Thyroid gland (tissue), 4 donors: ENCODE measurements at places on chromosomes 2 and 18.
A peak's percentile ranks its signal among the peaks of the same experiment; 100 is the strongest.

DNA sequence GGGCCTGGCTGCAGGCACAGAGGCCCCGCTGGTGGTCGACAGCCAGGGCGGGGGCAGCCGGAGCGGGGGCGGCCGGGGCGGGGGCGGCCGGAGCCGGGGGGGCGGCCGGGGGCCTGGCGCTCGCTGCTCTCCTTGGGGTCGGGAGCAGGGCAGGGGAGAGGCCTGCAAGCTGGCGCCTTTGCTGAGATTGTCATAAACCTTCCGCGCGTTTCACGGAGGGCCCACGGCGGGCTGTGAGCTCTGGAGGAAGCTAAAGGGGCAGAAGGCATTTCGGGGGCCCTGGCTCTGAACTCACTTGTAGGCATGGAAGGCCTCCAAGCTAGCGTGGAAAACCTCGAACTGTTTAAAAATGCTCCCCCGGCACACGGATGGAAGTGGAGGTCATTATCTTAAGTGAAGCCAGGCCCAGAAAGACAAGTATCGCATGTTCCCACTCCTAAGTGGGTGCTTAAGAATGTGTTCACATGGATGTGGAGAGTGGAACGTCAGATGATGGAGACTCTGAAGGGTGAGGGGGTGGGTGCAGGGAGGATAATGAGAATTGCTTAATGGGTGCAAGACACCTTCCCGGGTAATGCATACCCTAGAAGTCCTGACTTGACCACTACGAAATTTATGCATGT lies 629 bp downstream of the PRELID3A start:
- peaks cover 3% of the 10 kb centered on the region for H3K4me1 ChIP-seq
- no peaks in the 10 kb centered on the region for H3K36me3 ChIP-seq
- H3K4me3 ChIP-seq = peak overlapping the region; percentile 16
- DNase-seq = peak; percentile 51

GRCh38 chr2:144489315-144489916 lies 30.5 kb downstream of the ZEB2 start:
- no peaks in the 10 kb centered on the region for H3K36me3 ChIP-seq
- H3K27me3 ChIP-seq = no peaks in the 10 kb centered on the region
- no peak overlapping the region for H3K4me3 ChIP-seq
- no peak overlapping the region for H3K27ac ChIP-seq
- no peak for DNase-seq
- H3K4me1 ChIP-seq = peaks cover 19% of the 10 kb centered on the region

- no peaks in the 10 kb centered on the region for H3K36me3 ChIP-seq
- no peaks in the 10 kb centered on the region for H3K27me3 ChIP-seq
- no peak for DNase-seq
- no peak overlapping the region for H3K27ac ChIP-seq
These were observed 172.1 kb downstream of the ANKRD44 start for GRCh38 chr2:197138506-197138905.

DNA sequence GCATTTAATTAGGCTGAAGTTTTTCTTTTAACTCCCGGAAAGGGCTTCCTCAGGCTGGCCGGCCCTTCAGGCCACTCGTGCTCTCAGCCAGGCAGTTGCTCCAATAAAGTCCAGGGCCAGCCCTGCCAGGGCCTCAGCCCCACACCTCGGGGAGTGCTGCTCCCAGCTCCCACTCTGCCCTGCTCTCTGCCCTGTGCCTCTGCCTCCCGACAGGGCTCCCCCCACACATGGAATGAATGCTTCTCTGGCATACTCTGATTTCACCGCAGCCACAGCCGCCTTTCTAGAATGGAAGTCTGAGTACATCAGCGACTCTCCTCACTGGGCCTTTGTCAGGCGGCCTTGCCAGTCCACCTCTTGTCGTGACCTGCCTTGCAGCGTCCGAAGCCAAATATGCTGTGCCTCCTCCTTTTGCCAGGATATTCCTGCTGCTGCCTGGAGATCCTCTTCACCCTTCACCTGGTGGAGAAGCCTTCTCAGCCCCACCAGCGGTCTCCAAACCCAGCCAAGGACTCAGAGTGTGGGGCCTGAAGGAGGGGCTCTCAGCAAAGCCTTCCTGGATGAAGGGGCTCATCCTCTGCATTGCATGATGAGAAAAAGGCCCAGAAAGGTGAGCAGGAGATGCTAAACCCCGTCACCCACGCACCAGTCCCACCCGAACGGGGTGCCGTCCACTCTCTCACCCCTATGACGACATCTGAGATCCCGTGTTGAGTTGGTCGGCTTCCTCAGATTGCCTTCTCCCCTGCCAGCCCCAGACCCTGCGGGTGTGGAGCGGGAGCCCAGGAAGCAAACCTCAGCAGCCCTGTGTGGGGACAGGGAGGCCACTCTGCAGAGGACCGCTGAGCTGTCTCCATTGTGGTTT lies 472.7 kb upstream of the HS6ST1 start:
- H3K27ac ChIP-seq = no peak overlapping the region
- H3K4me3 ChIP-seq = no peak overlapping the region
- H3K4me1 ChIP-seq = peaks cover 8% of the 10 kb centered on the region

DNA sequence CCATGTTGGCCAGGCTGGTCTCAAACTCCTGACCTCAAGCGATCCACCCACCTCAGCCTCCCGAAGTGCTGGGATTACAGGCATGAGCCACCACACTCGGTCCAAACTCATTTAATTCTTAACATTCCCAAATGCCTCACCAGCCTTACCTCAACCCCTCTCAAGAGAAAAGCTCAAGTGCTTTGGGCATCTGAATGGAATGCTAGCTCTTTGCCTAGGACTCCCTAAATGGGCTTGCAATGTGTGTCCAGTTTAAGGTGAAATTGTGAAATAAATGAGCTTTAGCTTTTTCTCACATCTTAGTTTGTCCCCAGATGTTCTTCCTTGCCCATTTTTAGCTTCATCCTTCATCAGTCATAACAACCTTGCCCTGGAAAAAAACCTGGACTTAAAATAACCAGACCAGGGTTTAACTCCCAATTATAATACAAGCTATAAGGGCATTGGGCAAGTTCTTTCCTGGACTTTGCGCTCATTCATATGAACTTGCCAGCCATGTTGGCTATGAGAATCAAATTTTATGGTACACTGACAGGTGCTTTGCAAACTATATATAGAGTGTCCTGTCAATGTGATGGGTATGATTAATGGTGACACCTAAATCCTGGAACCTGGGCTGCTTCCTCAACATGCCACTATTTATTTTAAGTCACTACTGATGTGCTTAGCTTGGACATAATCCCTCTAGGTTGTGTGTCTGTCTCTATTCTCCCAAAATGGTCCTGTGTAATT lies 95.1 kb upstream of the SERPINE2 start:
- no peaks in the 10 kb centered on the region for H3K4me1 ChIP-seq
- no peak overlapping the region for H3K4me3 ChIP-seq
- DNase-seq = no peak

GRCh38 chr2:88170472-88170892 lies 336 bp downstream of the THNSL2 start:
- H3K27ac ChIP-seq = peak overlapping the region; percentile 75
- DNase-seq = peak; percentile 13
- H3K27me3 ChIP-seq = no peaks in the 10 kb centered on the region
- peak overlapping the region; percentile 27 for H3K4me3 ChIP-seq
- no peaks in the 10 kb centered on the region for H3K36me3 ChIP-seq
- peaks cover 10% of the 10 kb centered on the region for H3K4me1 ChIP-seq

DNA sequence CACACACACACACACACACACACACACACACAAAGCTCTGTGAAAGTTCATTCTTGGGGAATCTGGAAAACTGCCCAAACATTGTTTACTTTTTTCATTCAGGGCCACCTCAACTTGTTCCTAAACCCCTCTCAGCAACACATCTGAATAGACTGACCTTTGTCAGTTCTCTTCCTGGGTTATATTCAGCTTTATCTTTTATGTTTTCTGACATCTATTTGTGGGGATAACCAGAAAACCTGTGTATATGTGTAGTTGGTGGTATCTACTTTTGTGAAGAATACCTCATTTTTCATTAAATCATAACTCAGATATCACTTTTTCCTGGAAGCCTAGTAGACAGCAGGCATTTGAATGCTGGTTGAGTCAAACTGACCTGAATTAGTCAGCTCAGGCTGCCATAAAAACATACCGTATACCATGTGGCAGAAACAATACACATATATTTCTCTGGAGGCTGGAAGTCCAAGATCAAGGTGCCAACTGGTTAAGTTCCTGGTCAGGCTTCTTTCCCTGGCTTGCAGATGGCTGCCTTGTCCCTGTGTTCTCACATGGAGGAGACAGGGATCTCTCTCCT lies 11.0 kb upstream of the RNF144A start:
- DNase-seq = no peak
- no peaks in the 10 kb centered on the region for H3K27me3 ChIP-seq
- no peaks in the 10 kb centered on the region for H3K4me1 ChIP-seq
- no peaks in the 10 kb centered on the region for H3K36me3 ChIP-seq
- H3K4me3 ChIP-seq = no peak overlapping the region

DNA sequence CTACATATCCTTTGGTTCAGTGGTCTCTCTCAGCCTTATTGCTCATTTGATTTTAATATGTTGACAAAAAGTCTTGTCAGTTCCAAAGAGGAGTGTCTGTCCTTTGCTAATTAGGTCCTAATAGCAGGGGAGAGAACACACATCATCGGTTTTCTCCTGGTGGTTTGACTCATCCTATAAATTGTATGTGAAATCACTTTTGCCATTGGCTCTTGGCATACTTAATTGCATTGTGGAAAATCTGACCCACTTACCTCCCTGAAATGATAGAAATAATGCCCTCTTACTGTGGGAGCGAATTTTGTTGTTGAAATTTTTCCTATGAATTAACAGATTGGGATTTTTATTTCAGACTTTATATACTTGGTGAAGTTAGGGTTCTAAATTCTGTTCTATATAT lies 58.3 kb downstream of the MTCL1 start:
- H3K27ac ChIP-seq = no peak overlapping the region
- no peaks in the 10 kb centered on the region for H3K27me3 ChIP-seq
- DNase-seq = no peak
- H3K4me1 ChIP-seq = no peaks in the 10 kb centered on the region

GRCh38 chr2:235676536-235676799 lies 182.6 kb downstream of the AGAP1 start:
- no peak overlapping the region for H3K4me3 ChIP-seq
- no peak overlapping the region for H3K27ac ChIP-seq
- no peak for DNase-seq
- H3K36me3 ChIP-seq = no peaks in the 10 kb centered on the region

GRCh38 chr2:39281391-39281790 lies 37.6 kb upstream of the CDKL4 start:
- no peak overlapping the region for H3K4me3 ChIP-seq
- H3K27me3 ChIP-seq = no peaks in the 10 kb centered on the region
- no peaks in the 10 kb centered on the region for H3K4me1 ChIP-seq
- no peak for DNase-seq
- no peak overlapping the region for H3K27ac ChIP-seq

DNA sequence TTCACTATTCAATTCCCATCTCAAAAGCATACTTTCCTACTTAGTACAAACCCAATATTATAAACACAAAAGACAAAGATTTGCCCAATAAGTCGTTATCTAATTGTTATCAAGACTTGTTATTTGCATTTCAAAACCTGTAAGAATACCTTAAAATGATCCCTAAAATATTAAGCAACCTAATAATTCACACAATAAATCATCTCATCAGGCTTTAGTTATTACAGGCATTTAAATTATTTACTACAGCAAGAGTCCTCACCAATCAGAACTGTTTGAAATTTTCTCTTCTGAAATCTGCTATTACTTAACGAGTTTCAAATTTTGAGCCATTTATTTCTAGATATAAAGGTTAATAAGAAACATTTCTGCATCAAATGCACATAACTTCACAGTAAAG lies 1.6 kb downstream of the CCDC88A start:
- no peak overlapping the region for H3K4me3 ChIP-seq
- H3K36me3 ChIP-seq = no peaks in the 10 kb centered on the region
- no peak for DNase-seq
- no peaks in the 10 kb centered on the region for H3K27me3 ChIP-seq

- no peak overlapping the region for H3K27ac ChIP-seq
- H3K36me3 ChIP-seq = no peaks in the 10 kb centered on the region
- H3K4me1 ChIP-seq = no peaks in the 10 kb centered on the region
- H3K27me3 ChIP-seq = no peaks in the 10 kb centered on the region
- no peak for DNase-seq
These were observed 148.8 kb downstream of the MYO1B start for GRCh38 chr2:191394043-191394442.

GRCh38 chr2:137888845-137889244 lies 75.4 kb upstream of the HNMT start:
- no peaks in the 10 kb centered on the region for H3K4me1 ChIP-seq
- H3K4me3 ChIP-seq = no peak overlapping the region
- no peak overlapping the region for H3K27ac ChIP-seq
- H3K27me3 ChIP-seq = no peaks in the 10 kb centered on the region

DNA sequence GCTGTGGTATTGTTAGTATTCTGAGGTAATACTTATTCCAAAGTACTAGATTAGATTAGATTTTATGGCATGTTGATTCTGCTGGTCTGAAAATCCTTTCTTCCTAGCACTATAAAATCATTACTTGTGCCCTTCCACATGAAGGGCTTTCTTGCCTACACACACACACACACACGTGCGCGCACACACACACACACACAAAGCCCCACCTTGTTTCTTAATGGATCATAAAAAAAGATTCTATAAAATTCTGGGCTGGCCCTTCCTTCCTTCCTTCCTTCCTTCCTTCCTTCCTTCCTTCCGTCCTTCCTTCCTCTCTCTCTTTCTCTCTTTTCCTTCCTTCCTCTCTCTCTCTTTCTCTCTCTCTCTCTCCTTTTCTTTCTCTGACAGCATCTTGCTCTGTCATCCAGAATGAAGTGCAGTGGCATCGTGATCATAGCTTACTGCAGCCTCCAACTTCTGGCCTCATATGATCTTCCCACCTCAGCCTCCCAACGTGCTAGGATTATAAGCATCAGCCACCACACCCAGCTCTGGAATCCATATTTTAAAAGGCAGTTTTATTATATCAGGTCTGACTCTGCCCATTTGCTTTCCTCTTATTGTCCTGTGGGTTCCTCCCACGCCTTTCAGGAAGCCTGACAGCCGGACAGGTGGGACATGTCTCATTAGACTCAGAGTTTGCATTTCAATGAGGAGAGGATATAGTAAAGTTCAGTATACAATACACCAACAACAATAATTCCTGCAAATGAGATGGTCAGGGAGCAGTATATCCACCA lies 321.1 kb downstream of the PIK3C3 start:
- no peaks in the 10 kb centered on the region for H3K27me3 ChIP-seq
- no peak overlapping the region for H3K4me3 ChIP-seq
- H3K27ac ChIP-seq = no peak overlapping the region
- H3K36me3 ChIP-seq = no peaks in the 10 kb centered on the region

- H3K4me1 ChIP-seq = peaks cover 44% of the 10 kb centered on the region
- no peaks in the 10 kb centered on the region for H3K27me3 ChIP-seq
- H3K36me3 ChIP-seq = no peaks in the 10 kb centered on the region
- no peak overlapping the region for H3K4me3 ChIP-seq
These were observed 44.5 kb downstream of the LDLRAD4 start for GRCh38 chr18:13262839-13263691.
